ENCODE measurements at places on chromosomes 7 and 10. TPM values are rescaled to one million over a fixed set of nuclear protein-coding genes. Genes with fewer than 3 reads are reported as not detected.

GPR15LG gene
- total RNA-seq = not detected

MKI67 gene
- total RNA-seq = 7.4 TPM

CALCR gene
- not detected for total RNA-seq

TMEM196 gene
- total RNA-seq = not detected

EPHA1 gene
- not detected for total RNA-seq

PLCE1 gene
- total RNA-seq = 2.5 TPM

PILRA gene
- total RNA-seq = not detected

RFC2 gene
- 8.9 TPM for total RNA-seq

SDK1 gene
- 0.78 TPM for total RNA-seq

SFTPA2 gene
- total RNA-seq = not detected

SGMS1 gene
- total RNA-seq = 36.4 TPM

CASP7 gene
- 19.8 TPM for total RNA-seq

AP1S1 gene
- 87.7 TPM for total RNA-seq

ASZ1 gene
- total RNA-seq = not detected

MBL2 gene
- total RNA-seq = not detected

ZNF365 gene
- total RNA-seq = 6.0 TPM

RPEL1 gene
- not detected for total RNA-seq

Data from smooth muscle cell of the pulmonary artery (primary cell).